Effector CD4-positive, alpha-beta T cell (primary cell): ENCODE measurements at places on chromosomes 5 and 9.

- no peak for DNase-seq
These were observed 29.8 kb downstream of the PIK3R1 start for GRCh38 chr5:68245319-68245718.

- no peak for DNase-seq
These were observed 132.6 kb downstream of the MRPL36 start for GRCh38 chr5:1666812-1667588.

- no peak for DNase-seq
These were observed 140.3 kb downstream of the PCSK1 start for GRCh38 chr5:96292582-96293247.

DNA sequence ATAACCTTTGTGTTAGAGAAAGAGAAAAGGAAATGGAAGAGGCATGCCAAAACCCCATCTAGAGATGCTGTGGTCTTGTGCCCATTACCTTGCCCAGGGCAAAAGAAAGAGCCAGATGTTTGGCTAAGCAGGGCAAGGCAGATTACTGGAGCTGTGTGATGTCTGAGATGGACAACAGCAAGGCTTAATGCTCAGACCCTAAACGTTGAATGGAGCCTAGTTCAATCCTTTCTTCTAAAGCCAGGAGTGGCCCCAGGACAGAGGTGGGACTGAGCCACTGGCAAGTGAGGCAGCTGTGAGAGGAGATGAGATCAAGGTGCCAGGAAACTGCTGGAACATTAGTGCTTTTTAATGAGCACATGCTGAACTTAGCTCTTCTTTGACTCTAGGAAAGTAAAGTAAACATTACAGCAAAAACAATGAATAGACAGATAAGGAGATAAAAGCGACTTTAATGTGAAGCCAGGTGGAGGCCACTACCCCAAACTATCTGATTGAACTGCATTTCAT, 143.0 kb upstream of the EGFLAM start:
- DNase-seq, result no peak

DNA sequence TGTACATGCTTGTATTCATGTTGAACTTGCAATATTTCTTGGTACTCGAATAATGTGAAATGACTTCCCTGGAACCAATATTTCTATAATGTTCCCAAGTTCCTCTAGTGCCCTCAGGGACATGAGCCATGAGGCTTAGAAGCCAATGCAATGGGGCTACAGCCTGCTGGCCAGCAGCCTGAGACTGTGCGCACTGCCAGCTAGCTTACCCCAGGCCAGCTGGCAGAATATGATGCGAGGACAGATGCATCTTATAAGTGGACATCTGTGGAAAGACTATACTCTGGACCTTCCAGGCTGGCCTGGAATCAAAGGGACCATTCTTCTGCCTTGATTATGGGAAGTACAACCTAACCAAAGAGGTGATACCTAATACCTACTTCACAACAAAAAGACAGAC, 1862.0 kb upstream of the ACO1 start:
- no peak for DNase-seq

DNA sequence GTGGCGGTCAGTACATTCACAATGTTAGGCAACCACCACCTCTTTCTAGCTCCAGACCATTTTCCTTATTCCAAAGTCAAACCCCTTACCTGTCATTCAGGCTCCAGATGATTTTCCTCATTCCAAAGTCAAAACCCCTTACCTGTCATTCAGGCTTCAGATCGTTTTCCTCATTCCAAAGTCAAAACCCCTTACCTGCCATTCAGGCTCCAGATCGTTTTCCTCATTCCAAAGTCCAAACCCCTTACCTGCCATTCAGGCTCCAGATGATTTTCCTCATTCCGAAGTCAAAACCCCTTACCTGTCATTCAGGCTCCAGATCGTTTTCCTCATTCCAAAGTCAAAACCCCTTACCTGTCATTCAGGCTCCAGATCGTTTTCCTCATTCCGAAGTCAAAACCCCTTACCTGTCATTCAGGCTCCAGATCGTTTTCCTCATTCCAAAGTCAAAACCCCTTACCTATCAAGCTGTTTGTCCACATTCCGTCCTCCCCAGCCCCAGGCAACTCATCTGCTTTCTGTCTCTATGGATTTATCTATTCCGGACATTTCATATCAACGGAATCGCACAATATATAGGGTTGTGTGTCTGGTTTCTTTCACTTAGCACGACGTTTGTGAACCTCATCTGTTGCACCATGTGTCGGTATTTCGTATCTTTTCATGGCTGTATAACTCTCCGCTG, 5.2 kb downstream of the PLEKHG4B start:
- DNase-seq, result no peak

- DNase-seq, result no peak
These were observed 6.4 kb upstream of the TEX48 start for GRCh38 chr9:114688379-114688778.

DNA sequence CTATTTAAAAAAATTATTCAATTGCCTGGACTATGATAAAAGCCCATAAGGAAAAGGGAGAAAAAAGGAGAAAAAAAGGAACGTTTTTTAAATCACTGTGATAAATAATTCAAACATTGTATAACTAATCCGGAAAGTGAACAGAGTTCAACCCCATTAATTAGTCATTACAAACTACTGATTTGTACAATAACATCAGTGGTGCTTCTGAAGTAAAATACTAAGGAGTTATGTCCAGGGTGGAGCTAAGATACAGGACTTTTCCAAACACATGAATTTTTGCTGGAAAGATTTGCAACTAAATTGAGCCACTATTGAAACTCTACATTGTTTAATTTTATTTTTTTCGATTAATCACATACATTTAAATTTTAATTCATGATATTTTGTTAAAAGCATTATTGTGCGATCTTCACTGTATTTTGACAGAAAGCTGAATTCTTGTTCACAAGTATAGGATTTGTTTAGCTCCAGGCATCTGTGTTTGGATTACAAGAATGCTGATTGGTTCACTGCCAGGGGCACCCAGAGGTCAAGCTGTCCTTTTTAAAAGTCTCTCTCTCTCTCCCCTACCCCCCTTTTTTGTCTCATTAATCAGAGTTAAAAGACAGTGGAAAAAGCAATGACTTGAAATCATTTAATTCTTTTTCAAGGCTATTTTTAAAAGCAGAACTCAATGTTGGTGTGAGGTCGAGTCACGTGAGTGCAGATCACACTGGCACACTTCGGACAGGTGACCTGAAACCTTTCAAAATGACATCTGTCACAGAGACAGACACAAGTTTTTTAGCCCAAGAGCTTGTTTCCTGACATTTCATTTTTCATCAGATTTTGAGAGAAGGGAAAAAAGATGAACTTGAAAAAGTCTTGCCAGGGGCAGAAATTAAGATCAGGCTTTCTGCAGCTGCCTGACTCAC, 387.3 kb downstream of the NR2F1-AS1 start:
- DNase-seq, result no peak

DNA sequence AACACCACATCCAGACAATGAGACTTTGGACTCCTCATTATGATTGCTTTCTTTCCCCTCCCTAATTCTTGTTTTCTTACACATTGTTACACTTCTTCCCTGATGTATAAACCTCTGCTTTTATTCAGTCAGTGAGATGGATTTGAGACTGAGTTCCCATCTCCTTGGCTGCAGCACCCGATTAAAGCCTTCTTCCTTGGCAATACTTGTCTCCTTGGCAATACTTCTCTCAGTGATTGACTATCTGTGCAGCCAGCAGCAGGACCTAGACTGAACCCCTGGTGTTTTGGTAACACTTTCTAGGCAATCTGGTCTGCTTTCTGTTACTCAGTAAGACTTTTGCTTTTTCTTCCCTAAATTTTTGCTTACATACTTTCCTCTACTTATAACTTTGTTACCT, 492.8 kb upstream of the SMC2 start:
- no peak for DNase-seq

DNA sequence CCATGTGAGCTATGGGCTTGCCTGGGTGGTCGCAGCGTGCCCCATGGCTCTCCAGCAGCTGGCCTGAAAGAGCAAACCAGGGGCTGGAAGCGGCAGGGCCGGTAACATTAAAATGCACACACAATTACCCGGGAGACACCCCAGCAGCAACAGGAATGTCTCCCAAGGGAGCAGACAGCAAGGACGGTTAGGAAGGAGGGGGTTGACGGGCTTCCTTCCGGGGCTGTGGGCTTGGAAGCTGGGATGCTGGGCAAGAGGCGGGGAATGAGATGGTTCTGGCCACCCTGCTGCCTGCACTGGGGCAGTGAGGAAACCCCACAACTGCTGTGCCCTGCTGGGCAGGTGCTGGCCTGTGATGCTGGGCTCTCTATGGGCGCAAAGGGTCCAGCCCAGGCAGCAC, 71.8 kb upstream of the ADAMTS2 start:
- no peak for DNase-seq

- DNase-seq, result no peak
These were observed 181.3 kb downstream of the ESM1 start for GRCh38 chr5:54804086-54804485.

- DNase-seq, result no peak
These were observed 77.9 kb upstream of the RPS23 start for GRCh38 chr5:82356021-82356420.
